ENCODE measurements at places on chromosomes 13 and 19.

- no peak for DNase-seq
Measured at GRCh38 chr13:30774214-30774730, 38.9 kb downstream of the ALOX5AP start.

GRCh38 chr13:97567510-97568243 lies 133.7 kb downstream of the RAP2A start:
- DNase-seq = no peak

- no peak for DNase-seq
Measured at GRCh38 chr19:6187374-6187773, 51.9 kb downstream of the ACSBG2 start.

GRCh38 chr19:51253088-51253806 lies 2.4 kb downstream of the SIGLECL1 start:
- DNase-seq = no peak

GRCh38 chr13:58329746-58330145 lies 698.2 kb downstream of the PCDH17 start:
- DNase-seq = no peak

DNA sequence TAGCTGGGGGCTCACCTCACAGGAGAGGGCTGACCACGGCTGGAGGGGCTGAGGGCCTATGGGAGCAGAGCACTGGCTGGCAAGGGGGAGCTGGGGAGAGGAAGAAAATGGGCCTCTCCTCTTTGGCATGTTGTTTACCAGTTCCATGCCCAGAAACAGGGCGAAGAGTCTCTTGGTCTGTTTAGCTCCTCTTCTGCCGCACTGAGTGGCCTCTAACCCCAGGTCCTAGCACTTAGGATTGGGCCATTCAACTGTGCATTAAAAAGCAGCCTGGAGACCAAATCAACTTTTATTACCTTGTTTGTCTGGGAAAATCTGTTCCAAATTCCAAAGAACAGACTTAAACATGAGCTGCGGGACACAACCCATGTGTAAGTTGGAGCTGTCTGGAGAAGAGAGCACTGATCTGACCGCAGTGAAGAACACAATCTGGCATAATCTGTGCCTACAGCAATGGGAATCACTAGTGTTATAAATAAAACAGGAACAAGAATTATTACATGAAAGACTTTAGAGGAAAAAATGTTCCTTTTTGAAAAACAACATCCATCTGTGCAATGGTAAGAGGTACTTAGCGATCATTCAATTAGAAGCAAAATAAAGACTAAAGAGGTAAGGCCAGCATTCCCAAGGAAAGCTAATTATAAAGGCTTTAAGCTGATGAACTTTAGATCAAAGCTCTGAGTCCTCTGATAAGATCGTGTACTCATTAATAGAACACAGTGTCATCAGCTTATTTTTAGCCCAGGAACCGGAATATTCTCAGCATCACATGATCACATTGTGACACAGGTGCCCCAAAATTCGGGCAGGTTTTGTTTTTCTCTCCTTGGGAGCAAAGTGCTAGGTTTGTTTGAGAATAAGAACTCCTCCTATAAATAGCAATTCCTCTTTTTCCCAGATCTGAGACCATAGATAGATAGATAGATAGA lies 243.2 kb downstream of the COL4A1 start:
- DNase-seq = no peak

All from BJ (cell line).